ENCODE measurements at places on chromosomes 6 and 20.

GRCh38 chr6:35831257-35832007 lies 26.3 kb downstream of the LHFPL5 start:
- DNase-seq = no peak

DNA sequence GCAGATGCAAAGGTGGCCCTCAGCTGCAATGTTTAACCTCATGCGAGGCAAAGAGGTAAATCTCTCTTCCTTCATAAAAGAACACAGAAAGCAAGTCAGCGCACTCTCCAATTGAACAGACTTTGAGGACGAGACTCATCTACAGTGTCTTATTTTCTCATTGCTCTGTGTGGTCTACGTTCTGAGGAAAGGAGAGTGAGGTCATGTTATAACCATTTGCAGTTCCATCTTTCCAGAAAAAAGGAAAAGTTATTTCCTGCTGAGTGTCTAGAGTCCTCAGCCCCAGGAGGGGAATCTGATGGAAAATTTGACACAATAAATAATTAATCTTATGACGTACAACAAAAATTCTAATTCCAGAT lies 35.6 kb upstream of the THBS2 start:
- DNase-seq = no peak

DNA sequence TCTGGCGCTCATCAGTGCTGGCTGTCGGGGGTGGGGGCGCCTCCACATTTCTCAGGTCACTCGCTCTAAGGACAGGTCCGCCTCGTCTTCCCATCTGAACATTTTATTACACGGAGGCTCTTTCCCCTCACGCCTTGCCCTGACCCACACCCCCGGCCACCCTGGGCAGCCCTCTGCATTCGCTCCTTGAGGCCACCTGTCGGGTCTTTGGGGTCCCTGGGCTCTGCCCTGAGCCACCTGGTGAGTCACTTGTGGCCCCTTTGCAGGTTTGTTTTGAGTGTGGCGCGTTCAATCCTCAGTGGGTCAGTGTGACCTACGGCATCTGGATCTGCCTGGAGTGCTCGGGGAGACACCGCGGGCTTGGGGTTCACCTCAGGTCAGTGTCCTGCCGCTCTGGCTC lies 3.2 kb downstream of the ARFGAP1 start:
- no peak for DNase-seq

- DNase-seq = no peak
Observed at GRCh38 chr20:19519466-19519865, 238.6 kb upstream of the RIN2 start.

- DNase-seq = no peak
Observed at GRCh38 chr20:1761116-1761515, 103.5 kb upstream of the SIRPG start.
